ENCODE measurements at places on chromosomes 4 and X.
A peak's percentile ranks its signal among the peaks of the same experiment; 100 is the strongest.

- no peak overlapping the region for H3K27ac ChIP-seq
- H3K36me3 ChIP-seq = no peaks in the 10 kb centered on the region
- no peaks in the 10 kb centered on the region for H3K4me1 ChIP-seq
- DNase-seq = no peak
These were observed 1491.6 kb downstream of the TECRL start for GRCh38 chr4:62917649-62918048.

- H3K27ac ChIP-seq = no peak overlapping the region
- no peaks in the 10 kb centered on the region for H3K4me1 ChIP-seq
- no peaks in the 10 kb centered on the region for H3K36me3 ChIP-seq
- H3K27me3 ChIP-seq = peaks cover 6% of the 10 kb centered on the region
These were observed 89.8 kb downstream of the PDGFRA start for GRCh38 chr4:54318904-54319303.

DNA sequence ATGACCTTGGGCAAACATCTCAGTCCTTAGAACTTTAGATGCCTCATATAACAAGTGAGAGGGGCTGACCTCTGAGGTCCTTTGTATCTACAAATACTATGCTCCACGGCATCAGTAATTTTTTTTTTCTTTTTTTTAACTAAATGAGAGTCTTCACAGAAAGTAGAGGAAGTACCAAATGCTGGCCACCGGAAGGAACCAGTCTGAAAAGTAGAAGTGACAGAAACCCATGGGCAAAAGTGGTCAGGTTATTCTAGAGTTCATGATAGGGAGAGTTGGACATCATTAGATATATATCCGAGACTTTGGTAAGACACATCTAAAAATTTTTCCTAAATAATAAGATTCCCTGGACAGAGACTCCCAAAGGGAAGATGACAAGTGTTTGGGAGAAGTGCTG is 53.7 kb downstream of the COQ2 start:
- no peaks in the 10 kb centered on the region for H3K36me3 ChIP-seq
- H3K4me1 ChIP-seq = peaks cover 12% of the 10 kb centered on the region
- no peak overlapping the region for H3K27ac ChIP-seq
- H3K4me3 ChIP-seq = no peak overlapping the region
- H3K27me3 ChIP-seq = no peaks in the 10 kb centered on the region

GRCh38 chr4:21801661-21802385 is 146.7 kb downstream of the KCNIP4 start:
- DNase-seq = no peak
- no peaks in the 10 kb centered on the region for H3K36me3 ChIP-seq
- H3K27me3 ChIP-seq = no peaks in the 10 kb centered on the region
- H3K4me3 ChIP-seq = no peak overlapping the region

- no peaks in the 10 kb centered on the region for H3K27me3 ChIP-seq
- no peaks in the 10 kb centered on the region for H3K4me1 ChIP-seq
These were observed 23.3 kb upstream of the TMEM255A start for GRCh38 chrX:120334603-120335002.

GRCh38 chr4:84877051-84877833 is 89.2 kb downstream of the WDFY3 start:
- H3K4me3 ChIP-seq = no peak overlapping the region
- H3K27me3 ChIP-seq = no peaks in the 10 kb centered on the region
- DNase-seq = peak; percentile 49
- H3K36me3 ChIP-seq = no peaks in the 10 kb centered on the region

DNA sequence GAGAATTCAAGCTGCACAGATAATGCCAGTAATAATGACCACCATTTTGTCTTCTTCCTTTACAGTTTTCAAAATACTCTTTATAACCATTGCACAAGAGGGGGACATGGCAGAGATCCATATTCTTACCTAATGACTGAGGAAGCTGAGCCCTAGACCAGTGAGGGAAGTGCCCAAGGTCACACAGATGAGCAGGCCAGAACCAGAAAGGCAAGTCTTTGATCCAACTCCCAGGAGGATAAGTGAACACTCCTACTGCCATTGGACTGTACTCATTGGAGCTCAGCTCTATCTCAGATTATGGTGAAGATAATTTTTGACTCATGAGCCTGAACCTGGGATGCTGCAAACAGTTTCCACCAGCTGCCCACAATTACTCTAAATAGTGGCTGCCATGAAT is 28.6 kb downstream of the AMER1 start:
- H3K4me1 ChIP-seq = no peaks in the 10 kb centered on the region
- H3K27ac ChIP-seq = no peak overlapping the region
- H3K27me3 ChIP-seq = no peaks in the 10 kb centered on the region
- DNase-seq = no peak
- no peak overlapping the region for H3K4me3 ChIP-seq
- H3K36me3 ChIP-seq = no peaks in the 10 kb centered on the region

- H3K27me3 ChIP-seq = no peaks in the 10 kb centered on the region
- H3K27ac ChIP-seq = no peak overlapping the region
- peaks cover 1% of the 10 kb centered on the region for H3K4me1 ChIP-seq
- peaks cover 1% of the 10 kb centered on the region for H3K36me3 ChIP-seq
- H3K4me3 ChIP-seq = no peak overlapping the region
- no peak for DNase-seq
These were observed 22.6 kb upstream of the TBC1D1 start for GRCh38 chr4:37868238-37868637.

DNA sequence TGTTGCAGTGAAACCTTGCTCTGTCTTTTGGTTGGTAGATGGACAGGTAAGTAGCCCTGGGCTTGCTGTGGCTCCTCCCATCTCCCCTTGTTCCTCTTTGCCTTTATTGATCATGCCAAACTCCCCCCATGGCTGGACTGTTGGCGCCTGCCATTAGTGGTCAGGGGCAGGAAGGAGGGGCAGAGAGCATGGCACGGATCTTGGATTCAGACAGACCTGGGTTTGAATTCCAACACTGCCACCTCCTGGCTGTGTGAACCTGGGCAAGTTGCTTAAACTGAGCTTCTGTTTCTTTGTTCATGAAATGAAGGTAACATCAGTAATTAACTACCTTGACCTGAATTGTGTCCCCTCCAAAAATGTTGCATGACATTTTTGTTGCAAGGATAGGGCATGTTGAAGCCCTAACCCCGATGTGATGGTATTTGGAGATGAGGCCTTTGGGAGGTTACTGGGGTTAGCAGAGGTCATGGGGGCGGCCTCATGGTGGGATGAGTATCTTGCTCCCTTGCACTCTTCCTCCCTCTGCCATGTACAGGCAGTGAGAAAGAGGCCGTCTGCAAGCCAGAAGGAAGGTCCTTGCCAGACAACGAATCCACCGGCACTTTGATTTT is 6.0 kb downstream of the SLC2A9 start:
- peaks cover 38% of the 10 kb centered on the region for H3K36me3 ChIP-seq
- H3K27ac ChIP-seq = no peak overlapping the region
- H3K4me1 ChIP-seq = peaks cover 16% of the 10 kb centered on the region
- no peak for DNase-seq
- H3K4me3 ChIP-seq = no peak overlapping the region
- no peaks in the 10 kb centered on the region for H3K27me3 ChIP-seq

DNA sequence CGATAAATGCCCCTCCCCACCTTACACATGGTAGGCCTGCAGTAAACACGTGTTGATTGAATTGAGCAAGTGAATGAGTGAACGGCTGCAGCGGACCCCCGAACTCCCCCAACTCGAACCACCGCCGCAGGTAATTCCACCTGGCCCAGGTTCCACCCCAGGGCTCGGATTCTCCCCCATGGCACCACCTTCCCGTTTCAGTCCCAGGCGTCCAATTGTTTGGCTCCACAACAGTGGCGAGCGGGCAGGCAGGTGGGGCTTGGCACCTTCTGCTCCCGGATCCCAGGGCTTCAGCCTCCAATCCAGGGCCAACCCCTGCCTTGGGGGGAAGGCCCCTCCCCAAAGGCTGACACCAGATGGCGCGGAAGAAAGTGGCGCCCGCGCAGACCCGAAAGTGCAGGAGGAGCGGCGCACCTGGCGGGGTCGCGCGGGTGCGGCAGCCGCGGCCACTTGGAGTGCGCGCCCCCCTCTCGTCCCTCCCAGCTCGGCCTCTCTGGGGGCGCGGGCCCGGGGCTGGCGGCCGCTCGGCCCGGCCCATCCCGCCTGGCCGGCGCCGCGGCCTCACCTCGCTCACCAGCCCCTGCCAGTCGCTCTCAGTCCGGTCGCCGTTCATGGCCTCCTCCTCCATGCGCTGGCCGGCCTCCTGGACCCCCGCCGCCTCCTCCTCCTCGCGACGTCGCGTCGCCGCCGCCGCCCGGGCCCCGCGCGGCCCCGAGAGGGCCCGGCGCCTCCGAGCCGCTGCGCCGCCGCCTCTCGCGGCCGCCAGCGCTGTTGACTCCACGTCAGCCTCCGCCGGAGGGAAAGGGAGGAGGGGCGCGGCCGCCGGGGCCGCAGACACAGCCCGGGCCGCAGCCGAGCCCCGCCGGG is at the start of gene CCDC149:
Gene CCDC149, minus strand, starts transcription at position 791 of the 867 bp plus-strand sequence. Its CDS starts 178 bp downstream, at position 613.
- no peak for DNase-seq
- H3K27me3 ChIP-seq = no peaks in the 10 kb centered on the region
- H3K4me1 ChIP-seq = peaks cover 3% of the 10 kb centered on the region
- peaks cover 5% of the 10 kb centered on the region for H3K36me3 ChIP-seq
- H3K27ac ChIP-seq = no peak within 1 kb of the TSS

- no peak overlapping the region for H3K4me3 ChIP-seq
- no peak for DNase-seq
- H3K4me1 ChIP-seq = no peaks in the 10 kb centered on the region
- no peaks in the 10 kb centered on the region for H3K27me3 ChIP-seq
- no peak overlapping the region for H3K27ac ChIP-seq
- H3K36me3 ChIP-seq = no peaks in the 10 kb centered on the region
These were observed 722 bp upstream of the EFHC2 start for GRCh38 chrX:44344194-44344593.

DNA sequence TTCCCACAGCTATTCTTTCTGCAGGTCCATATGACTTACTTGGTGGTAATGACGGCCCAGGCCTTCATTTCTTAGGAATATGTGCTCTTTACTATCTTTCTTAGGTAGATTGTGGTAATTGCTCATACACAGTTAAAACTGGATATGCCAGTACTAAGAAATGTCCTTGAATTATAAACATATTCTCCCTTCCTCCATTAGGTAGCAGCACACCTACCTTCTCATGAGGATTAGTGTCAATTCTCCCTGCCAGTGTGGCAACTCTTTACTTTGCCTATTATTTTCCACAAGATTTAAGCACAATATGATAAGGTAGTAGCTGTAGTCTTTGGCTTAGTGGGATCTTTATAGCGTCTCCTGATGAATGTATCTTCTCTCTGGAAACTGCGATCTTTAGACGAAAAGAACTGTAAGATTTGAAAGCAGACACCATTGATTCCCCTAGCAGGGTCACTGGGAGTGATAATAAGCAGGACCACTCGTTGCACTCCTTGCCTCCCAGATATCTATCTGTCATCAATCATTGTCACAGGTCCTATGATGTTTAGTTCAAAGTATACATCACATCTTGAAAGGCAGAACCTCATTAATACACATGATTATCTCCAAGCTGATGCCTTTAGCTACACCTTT is 1240.7 kb downstream of the C4orf33 start:
- H3K4me1 ChIP-seq = no peaks in the 10 kb centered on the region
- H3K27me3 ChIP-seq = no peaks in the 10 kb centered on the region
- no peak overlapping the region for H3K27ac ChIP-seq
- H3K36me3 ChIP-seq = no peaks in the 10 kb centered on the region
- no peak overlapping the region for H3K4me3 ChIP-seq

- H3K4me3 ChIP-seq = no peak overlapping the region
- no peaks in the 10 kb centered on the region for H3K4me1 ChIP-seq
- DNase-seq = no peak
These were observed 10.2 kb downstream of the PTCHD1 start for GRCh38 chrX:23344904-23345271.

GRCh38 chr4:53647547-53647946 is 56.3 kb upstream of the LNX1 start:
- DNase-seq = no peak
- H3K4me3 ChIP-seq = no peak overlapping the region
- H3K27ac ChIP-seq = no peak overlapping the region
- H3K4me1 ChIP-seq = peaks cover 15% of the 10 kb centered on the region
- H3K27me3 ChIP-seq = no peaks in the 10 kb centered on the region
- no peaks in the 10 kb centered on the region for H3K36me3 ChIP-seq

DNA sequence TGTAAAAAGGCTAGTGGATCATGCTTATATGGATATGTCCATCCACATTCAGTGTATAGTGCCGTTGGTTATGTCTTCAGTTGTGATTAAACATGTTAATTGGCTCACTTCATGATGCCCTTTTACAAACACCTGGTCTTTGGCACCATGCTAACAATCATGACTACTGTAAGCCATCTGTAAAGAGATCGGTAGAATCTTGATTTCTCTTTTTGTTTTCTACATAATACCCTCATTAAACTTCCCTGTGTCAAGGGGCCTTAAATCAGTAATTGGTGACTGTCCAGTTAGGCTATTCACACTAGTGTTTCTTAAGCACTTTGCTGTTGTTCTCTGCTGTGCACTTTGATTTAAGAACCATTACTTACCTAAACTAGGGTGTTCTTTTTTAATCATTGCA is 475.2 kb downstream of the RPA4 start:
- no peak for DNase-seq
- H3K27ac ChIP-seq = no peak overlapping the region
- no peaks in the 10 kb centered on the region for H3K4me1 ChIP-seq
- H3K27me3 ChIP-seq = no peaks in the 10 kb centered on the region
- no peak overlapping the region for H3K4me3 ChIP-seq

DNA sequence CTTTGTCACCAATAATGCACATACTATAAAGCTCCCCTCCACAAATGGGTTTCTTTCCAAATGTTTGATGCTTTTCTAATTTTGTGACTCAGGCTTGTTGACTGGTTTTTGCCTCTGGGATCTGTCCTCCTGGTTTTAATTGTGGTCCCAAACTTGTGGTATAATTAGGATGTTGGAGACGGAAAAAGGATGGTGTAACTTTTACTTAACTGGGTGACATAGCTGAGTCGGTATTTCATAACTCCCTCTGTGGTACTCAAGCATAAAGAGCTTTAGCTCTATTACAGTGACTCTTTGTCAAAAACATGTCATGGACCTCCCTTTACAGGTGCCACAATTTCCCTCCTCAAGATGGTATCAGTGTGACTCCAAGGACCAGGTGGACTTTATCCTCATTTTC is 119.7 kb upstream of the RBPJ start:
- H3K27me3 ChIP-seq = peaks cover 18% of the 10 kb centered on the region
- H3K36me3 ChIP-seq = no peaks in the 10 kb centered on the region
- peaks cover 15% of the 10 kb centered on the region for H3K4me1 ChIP-seq
- no peak overlapping the region for H3K4me3 ChIP-seq

- no peaks in the 10 kb centered on the region for H3K36me3 ChIP-seq
- H3K27ac ChIP-seq = no peak overlapping the region
- H3K4me1 ChIP-seq = no peaks in the 10 kb centered on the region
- H3K4me3 ChIP-seq = no peak overlapping the region
- DNase-seq = no peak
- H3K27me3 ChIP-seq = no peaks in the 10 kb centered on the region
These were observed 61.6 kb downstream of the PTCHD1 start for GRCh38 chrX:23396263-23396662.

- no peak overlapping the region for H3K4me3 ChIP-seq
- no peak for DNase-seq
- no peaks in the 10 kb centered on the region for H3K27me3 ChIP-seq
These were observed 134.2 kb downstream of the SPOCK3 start for GRCh38 chr4:167100120-167100519.

DNA sequence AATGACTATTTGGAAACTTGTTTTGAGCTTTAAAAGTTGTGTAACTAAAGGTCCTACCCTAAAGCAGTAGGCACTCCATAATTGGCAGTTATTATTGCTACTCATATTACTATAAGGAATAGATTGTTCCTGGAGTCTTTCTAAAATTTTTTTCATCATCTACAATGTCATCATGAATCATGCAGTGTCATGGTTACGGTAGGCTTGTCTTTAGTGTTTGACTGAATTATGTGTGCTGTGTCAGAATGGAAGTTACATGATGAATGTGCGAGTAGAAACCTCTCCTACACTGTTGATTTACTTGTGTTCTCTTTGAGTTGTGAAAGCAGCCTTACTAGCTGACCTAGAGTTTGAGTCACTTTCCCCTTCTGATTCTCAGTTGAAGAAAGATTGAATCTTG is 1099.9 kb downstream of the RAPGEF2 start:
- no peaks in the 10 kb centered on the region for H3K36me3 ChIP-seq
- H3K27ac ChIP-seq = no peak overlapping the region
- no peaks in the 10 kb centered on the region for H3K4me1 ChIP-seq
- no peaks in the 10 kb centered on the region for H3K27me3 ChIP-seq
- DNase-seq = peak; percentile 28

Measured in keratinocyte (primary cell).